Activated T-helper 2 cell treated with anti-CD3 and anti-CD28 coated beads, Interferon-gamma antibody, Interleukin-2, Interleukin-4, amounts not matched to agents 10 μg/mL and 5 μg/mL and 100 μg/mL, durations not matched to agents 14 hours and 24 hours and 36 hours (primary cell): ENCODE measurements at places on chromosomes 3 and 15.

GRCh38 chr3:17972959-17973906, 230.8 kb upstream of the TBC1D5 start:
- H3K27me3 ChIP-seq = peaks cover 5% of the 10 kb centered on the region
- peaks cover 1% of the 10 kb centered on the region for H3K4me1 ChIP-seq
- DNase-seq = no peak
- no peaks in the 10 kb centered on the region for H3K36me3 ChIP-seq
- H3K4me3 ChIP-seq = no peak overlapping the region
- no peak overlapping the region for H3K27ac ChIP-seq

DNA sequence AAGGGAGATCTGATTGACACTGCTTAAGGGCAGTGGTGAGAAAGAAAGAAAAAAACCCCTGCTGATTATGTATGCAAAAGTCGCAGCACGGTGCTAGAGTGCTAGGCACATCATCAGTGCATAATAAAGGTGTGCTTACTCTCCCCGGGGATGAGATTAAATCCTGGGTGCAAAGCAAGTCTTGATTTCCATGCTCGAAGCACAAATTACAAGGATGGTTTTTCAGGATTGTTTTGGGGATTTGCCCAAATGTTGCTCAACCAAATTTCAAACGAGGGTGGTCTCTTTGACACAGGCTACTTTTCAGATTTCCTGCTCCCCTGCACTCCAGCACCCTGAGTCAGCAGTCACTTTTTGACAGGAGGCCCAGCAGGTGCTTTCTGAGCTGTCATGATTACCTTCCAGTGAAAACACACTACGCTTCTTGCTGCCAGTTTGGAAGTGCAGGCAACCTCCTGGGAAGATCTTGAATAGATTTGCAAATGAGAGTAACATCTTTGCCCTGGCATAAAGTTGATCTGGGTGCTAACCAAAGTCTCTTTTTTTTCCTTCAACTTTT, 167.5 kb upstream of the TRIM42 start:
- H3K27me3 ChIP-seq = peaks cover 3% of the 10 kb centered on the region
- H3K27ac ChIP-seq = no peak overlapping the region

- no peak overlapping the region for H3K27ac ChIP-seq
- no peak overlapping the region for H3K4me3 ChIP-seq
- no peak for DNase-seq
- H3K27me3 ChIP-seq = no peaks in the 10 kb centered on the region
- peaks cover 23% of the 10 kb centered on the region for H3K4me1 ChIP-seq
These were observed 2.8 kb downstream of the SHISA5 start for GRCh38 chr3:48501196-48501595.

- no peak overlapping the region for H3K4me3 ChIP-seq
- H3K27ac ChIP-seq = peak overlapping the region; percentile 86
- DNase-seq = no peak
- no peaks in the 10 kb centered on the region for H3K27me3 ChIP-seq
- H3K4me1 ChIP-seq = peaks cover 25% of the 10 kb centered on the region
- peaks cover 57% of the 10 kb centered on the region for H3K36me3 ChIP-seq
These were observed 5.3 kb downstream of the SNUPN start for GRCh38 chr15:75620058-75620820.

DNA sequence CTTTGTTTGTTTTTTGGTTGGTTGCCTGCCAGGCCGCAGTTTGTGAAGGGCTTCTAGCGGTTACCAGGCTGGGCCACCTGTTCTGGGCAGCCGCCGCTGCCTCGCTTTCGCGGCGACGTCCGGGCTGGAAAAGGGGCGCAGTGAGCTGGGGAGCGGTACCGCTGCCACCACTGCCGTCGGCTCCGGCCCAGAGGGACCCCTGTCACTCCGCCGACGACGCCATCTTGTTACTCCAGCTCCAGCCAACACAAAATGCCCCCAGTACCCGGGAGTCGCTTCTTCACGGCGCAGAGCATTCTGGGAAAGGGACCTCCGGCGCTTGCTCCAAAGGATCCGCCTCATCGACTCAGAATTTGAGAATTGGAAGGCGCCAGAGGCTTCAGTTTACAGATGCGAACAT, 238.8 kb downstream of the CDIN1 start:
- H3K27ac ChIP-seq = no peak overlapping the region
- no peak overlapping the region for H3K4me3 ChIP-seq
- H3K27me3 ChIP-seq = no peaks in the 10 kb centered on the region
- DNase-seq = no peak

- H3K4me1 ChIP-seq = peaks cover 34% of the 10 kb centered on the region
- H3K27ac ChIP-seq = no peak overlapping the region
- DNase-seq = no peak
- no peak overlapping the region for H3K4me3 ChIP-seq
- no peaks in the 10 kb centered on the region for H3K27me3 ChIP-seq
- no peaks in the 10 kb centered on the region for H3K36me3 ChIP-seq
These were observed 29.0 kb downstream of the BCL2L10 start for GRCh38 chr15:52083603-52084002.

DNA sequence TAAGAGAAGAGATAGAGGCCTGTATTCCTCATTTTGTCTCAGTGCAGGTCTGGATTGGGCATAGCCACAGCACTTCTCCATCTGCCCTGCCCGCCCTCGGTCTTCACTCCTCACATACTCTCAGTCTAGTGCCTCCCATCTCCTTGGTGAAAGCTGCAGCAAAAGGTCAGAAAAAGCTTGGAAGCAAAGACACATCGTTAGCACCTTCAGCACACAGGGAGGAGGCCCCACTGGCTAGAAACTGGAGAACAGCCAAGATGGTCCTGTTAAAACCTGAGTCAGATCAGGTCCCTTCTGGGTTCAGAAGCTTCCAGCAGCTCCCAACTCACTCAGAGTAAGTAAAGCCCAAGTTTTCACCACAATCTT, 1.6 kb upstream of the KLF15 start:
- no peak overlapping the region for H3K27ac ChIP-seq
- H3K36me3 ChIP-seq = no peaks in the 10 kb centered on the region
- no peak for DNase-seq
- H3K4me1 ChIP-seq = peaks cover 8% of the 10 kb centered on the region
- H3K27me3 ChIP-seq = peaks cover 46% of the 10 kb centered on the region
